ENCODE measurements at places on chromosomes 4 and X. TPM values are rescaled to one million over a fixed set of nuclear protein-coding genes. Genes with fewer than 3 reads are reported as not detected.
A peak's percentile ranks its signal among the peaks of the same experiment; 100 is the strongest.

DNA sequence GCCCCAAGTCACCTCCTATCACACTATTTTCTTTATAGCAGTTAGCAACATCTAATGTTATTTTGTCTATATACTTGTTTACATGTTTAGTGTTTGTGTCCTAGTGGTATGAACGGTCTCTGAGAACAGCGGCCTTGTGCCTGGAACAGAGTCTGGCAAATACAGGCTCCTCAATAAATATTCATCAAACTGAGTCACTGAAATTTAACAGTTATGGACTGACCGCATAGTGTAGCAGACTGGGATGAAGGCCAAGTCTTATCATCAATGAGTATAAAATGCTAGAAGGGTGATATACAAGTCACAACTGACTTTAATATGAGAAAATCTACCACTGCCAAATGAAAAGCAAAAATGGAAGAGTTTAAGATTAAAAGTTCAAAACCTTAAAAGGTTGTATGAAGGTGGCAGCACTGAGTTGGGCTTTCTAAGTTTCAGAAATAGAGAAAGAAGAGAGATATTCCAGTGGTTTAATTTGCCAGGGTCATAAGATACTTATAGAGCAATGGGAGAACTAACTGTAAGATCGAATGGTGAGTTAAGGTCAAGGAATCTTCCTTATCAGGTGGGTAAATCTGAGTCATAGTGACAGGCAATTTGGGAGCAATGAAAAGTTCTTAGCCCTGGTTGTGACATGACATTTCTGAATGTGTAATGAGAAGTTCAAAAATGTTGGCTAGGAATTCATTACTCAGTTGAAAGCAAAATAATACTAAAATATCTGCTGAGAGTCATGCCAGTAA is 34.9 kb downstream of the ELOVL6 start:
- no peak overlapping the region for H3K4me3 ChIP-seq
- no peaks in the 10 kb centered on the region for H3K27me3 ChIP-seq
- peak overlapping the region; percentile 67 for H3K27ac ChIP-seq
- H3K4me1 ChIP-seq, result peaks cover 12% of the 10 kb centered on the region

- H3K4me1 ChIP-seq, result peaks cover 6% of the 10 kb centered on the region
- H3K27ac ChIP-seq, result no peak overlapping the region
- DNase-seq, result no peak
- H3K36me3 ChIP-seq, result no peaks in the 10 kb centered on the region
- H3K27me3 ChIP-seq, result peaks cover 7% of the 10 kb centered on the region
- peak overlapping the region; percentile 45 for H3K4me3 ChIP-seq
Observed at GRCh38 chrX:133983974-133984845, 1.2 kb downstream of the GPC3 start.

GRCh38 chrX:46864606-46865005 is 27.8 kb downstream of the RP2 start:
- no peak for DNase-seq
- H3K36me3 ChIP-seq, result no peaks in the 10 kb centered on the region
- H3K27me3 ChIP-seq, result no peaks in the 10 kb centered on the region
- H3K27ac ChIP-seq, result no peak overlapping the region
- no peaks in the 10 kb centered on the region for H3K4me1 ChIP-seq

GRCh38 chr4:14196131-14196530 is 568.6 kb upstream of the BOD1L1 start:
- H3K27me3 ChIP-seq, result no peaks in the 10 kb centered on the region
- H3K27ac ChIP-seq, result no peak overlapping the region
- peak; percentile 82 for DNase-seq
- no peaks in the 10 kb centered on the region for H3K36me3 ChIP-seq
- no peak overlapping the region for H3K4me3 ChIP-seq
- no peaks in the 10 kb centered on the region for H3K4me1 ChIP-seq

GRCh38 chrX:122739770-122740169 is 444.3 kb upstream of the GRIA3 start:
- no peaks in the 10 kb centered on the region for H3K27me3 ChIP-seq
- no peak overlapping the region for H3K27ac ChIP-seq
- DNase-seq, result no peak
- no peaks in the 10 kb centered on the region for H3K4me1 ChIP-seq
- no peak overlapping the region for H3K4me3 ChIP-seq

DNA sequence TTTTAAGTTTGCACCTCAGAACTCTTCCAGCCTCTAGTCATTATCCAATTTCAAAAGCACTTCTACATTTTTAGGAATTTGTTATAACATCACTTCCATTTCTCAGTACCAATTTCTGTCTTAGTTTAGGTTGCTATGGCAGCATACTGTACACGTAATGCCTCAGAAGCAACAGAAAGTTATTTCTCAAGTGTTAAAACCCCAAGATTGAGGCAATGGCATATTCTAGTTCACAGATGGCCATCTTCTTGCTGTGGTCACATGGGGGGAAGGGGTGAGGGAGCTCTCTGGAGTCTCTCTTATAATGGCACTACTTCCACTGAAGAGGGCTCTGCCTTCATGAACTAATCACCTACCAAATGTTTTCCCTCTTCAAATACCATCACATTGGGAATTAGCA is 220.3 kb upstream of the CTSO start:
- H3K4me3 ChIP-seq, result no peak overlapping the region
- no peak overlapping the region for H3K27ac ChIP-seq
- no peaks in the 10 kb centered on the region for H3K27me3 ChIP-seq
- no peaks in the 10 kb centered on the region for H3K4me1 ChIP-seq
- no peaks in the 10 kb centered on the region for H3K36me3 ChIP-seq

Gene CSN2
- total RNA-seq, result not detected

Measured in cardiac muscle cell (in vitro differentiated cells and primary cell).